ENCODE measurements at places on chromosomes 16 and 17.

- DNase-seq = no peak
These were observed 9.1 kb downstream of the RMI2 start for GRCh38 chr16:11354407-11354732.

DNA sequence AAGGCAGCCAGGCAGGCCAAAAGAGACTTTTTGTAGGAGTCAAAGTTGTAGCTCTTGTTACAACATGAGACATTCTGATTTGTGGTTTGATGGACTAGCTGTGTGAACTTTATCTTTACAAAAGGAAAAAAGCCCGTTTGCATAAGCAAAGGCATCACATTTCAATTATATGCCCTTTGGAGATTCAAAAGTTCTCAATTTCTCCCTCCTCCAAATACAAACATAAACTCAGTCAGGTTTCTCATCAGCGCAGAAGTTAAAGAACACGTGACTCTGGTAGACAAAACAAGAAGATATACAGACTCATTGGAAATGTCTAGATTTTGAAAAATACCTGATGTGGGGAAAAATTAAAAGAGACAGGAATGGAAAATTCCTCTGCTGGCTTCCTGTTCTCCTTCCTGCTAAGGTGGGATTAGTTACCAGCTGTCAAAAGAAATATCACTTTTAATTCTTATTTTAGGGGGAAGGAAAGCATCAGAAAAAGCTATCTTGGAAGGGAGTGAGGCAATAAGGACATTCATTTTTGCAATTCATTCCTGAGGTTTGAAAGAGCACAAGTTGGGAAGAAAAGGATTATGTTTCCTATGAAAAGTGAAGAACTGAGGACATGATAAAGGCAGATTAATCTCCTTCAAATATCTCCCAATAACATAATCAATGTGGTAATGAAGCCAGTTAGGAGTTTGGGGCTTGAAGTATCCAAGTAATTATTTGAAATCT is 4.6 kb upstream of the KCNJ16 start:
- no peak for DNase-seq

DNA sequence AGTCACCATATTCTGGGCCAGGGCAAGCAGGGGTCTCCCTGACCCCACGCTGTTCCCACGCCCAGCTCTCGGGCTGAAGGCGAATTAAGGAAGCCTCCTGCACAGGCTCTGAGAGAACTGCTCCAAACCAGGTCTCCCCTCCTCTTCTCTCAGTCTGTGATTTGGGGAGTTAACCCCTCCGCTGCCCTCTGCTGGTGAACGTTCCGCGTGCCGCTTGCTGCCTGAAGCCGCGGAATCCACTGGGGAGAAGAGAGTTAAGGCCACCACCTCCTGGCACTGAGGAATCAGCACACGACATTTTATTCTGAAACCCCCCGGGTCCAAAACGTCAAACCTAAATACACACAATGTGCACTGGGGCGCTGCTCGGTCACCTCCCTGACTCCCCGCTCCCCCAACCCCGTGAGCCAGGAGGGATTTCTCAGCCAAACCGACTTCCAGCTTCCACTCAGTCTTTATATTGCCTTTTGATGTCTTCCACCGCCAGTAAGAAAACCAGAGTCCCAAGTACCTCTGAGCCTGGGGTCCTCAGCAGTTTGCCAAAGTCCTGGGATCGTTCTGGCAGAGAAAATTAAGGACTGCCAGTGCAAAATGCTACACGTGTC is 54.4 kb upstream of the RCVRN start:
- no peak for DNase-seq

GRCh38 chr17:45732926-45733505 is 51.1 kb upstream of the CRHR1 start:
- DNase-seq = no peak

DNA sequence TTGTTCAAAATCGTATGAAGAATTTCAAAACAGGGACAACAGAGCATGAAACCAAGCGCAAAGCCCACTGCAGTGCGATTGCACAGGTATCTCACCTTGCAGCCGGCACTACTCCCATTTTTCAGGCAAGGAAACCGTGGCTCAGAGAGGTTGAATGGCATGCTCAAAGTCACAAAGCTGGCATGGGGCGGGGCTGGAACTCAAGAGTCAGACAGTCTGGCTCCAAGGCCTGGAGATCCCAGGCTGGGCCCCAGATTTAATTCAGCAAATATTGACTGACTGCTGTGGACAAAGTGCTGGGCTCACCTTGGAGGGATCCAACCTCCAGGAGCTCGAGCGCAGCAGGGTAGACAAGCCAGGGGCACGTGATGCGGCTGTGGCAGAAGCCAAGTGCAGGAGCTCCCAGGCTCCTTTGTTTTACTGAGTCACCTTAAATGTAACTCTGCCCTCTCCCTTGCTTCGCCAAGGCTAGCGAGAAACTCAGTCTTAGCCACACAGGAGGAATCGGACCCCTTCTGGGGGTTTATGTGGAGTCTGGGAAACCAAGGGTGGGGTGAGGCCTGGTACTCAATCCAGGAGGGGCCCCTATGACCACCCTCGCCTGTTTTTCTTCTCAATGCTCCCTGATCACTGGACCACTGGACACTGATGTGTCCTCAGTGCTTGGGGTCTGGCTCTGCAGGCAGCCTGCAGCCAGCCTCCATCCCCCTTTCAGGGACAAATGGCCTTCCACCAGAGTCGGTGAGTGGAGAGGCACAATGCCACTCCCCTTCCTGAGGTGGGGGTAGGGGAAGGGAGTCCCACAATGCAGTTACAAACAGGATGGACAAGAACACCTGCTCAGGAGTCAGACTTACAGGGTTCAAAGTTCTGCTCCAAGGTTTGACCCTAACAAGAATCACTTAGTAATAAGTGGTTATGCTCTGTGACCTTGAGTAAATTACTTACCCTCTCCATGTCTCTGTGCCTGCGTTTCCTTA is 3.9 kb upstream of the SPATA20 start:
- no peak for DNase-seq

- no peak for DNase-seq
These were observed 29.9 kb upstream of the IRX6 start for GRCh38 chr16:55294129-55294528.
